ENCODE measurements at places on chromosomes 3 and 15. TPM values are rescaled to one million over a fixed set of nuclear protein-coding genes. Genes with fewer than 3 reads are reported as not detected.

The PARP6 gene
- 110 TPM for polyA plus RNA-seq

GRCh38 chr15:68154923-68155559, 50.1 kb downstream of the CALML4 start:
- DNase-seq: peak; percentile 62

- no peak for DNase-seq
Measured at GRCh38 chr15:73994912-73995622, 551 bp downstream of the PML start.

DNA sequence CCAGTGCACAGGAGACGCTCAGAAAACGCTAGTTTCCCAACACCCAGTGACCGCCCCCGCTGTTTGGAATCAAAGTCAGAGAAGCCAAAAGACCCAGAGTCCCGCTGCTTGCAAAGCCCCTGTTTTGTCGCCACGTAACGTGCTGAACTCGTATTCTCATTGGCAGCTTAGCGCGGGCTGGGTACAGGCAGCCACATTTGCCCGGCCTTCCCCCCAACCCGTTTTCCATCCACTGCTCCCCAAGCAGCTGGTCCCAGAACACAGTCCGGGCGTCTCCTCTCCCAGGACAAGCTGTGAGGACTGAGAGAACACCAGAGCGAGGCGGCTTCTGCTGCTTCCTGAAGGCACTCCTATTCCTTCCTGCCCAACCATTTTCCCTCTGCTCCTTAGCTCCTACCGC, 54.8 kb downstream of the RASGRF1 start:
- no peak for DNase-seq

The DISP2 gene
- 3.3 TPM for polyA plus RNA-seq

DNA sequence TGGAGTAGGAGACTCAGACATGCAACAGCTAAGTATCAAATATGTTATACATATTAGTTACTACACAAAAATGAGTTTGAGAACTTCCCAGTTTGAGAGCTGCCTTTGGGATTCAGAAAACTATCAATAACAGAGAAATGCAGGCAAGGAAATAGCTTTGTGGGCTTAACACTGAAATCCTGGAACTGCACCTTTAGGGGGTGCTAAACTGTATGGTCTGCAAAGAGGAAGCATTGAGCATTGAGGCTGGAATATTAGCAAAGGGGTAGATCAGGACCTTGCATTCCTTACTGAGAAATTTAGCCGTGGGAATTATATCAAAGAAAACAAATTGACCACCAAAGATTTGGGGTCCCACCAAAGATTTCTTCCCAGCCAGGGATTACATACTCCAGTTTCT, 580.0 kb downstream of the ZNF385D start:
- DNase-seq: no peak
